ENCODE measurements at places on chromosomes 1 and 21.

GRCh38 chr1:110420874-110421793 lies 13.6 kb upstream of the LAMTOR5 start:
- no peak for DNase-seq

GRCh38 chr1:165897326-165898303 lies 70.2 kb downstream of the UCK2 start:
- DNase-seq = no peak

- DNase-seq = no peak
These were observed 22.4 kb downstream of the COL16A1 start for GRCh38 chr1:31681415-31681814.

DNA sequence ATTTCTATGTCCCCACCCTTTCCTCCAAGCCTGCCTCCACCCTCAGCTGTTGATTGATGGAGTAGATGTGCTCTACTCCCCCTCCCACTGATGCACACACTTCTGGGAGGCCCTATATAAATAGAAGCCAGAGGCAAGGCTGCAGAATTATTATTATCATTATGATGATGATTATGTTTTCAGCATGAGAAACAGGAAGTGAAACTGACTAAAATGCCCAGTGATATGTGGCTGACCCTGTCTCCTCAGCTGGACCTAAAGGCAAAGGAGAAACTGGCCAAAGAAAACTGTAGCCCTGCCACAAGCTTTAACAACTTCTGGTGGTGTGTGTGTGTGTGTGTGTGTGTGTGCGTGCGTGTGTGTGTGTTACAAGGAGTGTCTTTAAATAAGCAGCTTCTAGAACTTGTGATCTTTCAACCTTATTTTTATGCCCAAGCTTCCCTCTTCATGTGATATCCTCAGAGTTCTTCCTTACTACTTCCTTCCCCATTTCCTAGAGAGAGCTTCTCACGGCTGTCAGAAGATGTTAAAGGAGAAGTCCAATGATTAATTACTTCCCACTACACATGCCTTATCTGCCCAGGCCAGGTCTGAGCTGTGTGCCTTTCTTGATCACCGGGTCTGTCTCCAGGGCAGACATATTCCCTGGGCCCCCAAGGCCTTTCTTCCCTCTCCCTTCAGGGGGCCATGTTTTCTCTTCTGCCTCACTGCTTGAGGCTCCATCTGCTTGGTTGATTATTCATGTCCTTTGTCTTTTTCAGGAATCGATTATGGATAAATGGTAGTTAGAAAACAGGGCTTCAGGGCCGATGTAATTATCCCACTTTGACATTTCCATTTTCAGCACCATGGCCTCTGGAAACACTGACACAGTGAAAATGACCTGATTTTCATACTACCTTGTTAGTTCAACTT lies 11.6 kb upstream of the MAPKAPK2 start:
- DNase-seq = no peak

- DNase-seq = no peak
These were observed 191.4 kb downstream of the MIS18A start for GRCh38 chr21:32087447-32087846.

GRCh38 chr1:205523261-205523890 lies 18.9 kb downstream of the CDK18 start:
- no peak for DNase-seq

GRCh38 chr21:23949493-23949892 lies 1657.8 kb downstream of the MRPL39 start:
- no peak for DNase-seq

DNA sequence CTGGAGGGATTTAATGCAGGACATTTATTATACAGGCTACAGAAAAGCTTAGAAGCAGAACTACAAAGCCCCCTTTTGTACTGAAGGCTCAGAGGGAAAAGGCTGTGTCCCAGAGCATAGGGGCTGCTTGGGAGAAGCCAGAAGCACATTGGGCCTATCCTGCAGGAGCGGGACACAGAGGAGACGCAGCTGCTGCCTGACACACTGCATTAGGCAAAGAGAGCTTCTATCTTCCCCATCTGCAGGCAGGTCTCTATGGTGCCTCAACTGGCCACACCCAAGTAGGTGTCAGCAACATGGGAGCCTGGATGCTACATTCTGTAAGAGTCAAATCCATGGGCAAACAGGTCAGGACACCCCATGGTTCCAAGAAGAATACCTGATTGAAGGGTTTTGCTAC lies 595.9 kb downstream of the AJAP1 start:
- no peak for DNase-seq
